Brain microvascular endothelial cell (primary cell): ENCODE measurements at places on chromosomes 1 and 21.

DNA sequence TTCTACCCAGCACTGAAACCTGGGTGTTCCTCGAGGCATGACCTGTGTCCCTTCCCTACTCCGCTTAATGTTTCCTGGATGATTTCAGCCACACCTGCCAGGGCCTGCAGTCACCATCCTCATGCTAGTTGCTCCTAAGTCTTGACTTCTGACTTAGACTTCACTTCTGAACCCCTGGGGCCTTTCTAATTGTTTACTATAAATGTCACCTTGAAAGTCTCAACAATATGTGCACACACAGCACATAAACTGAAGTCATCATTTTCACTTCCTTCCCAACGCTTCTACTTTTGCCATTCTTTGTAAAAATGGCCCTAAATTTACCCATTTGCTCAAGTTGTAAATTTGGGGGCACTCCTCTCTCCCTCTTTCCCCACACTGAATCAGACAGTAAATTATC lies 141.1 kb downstream of the DYRK1A start:
- no peak for DNase-seq

GRCh38 chr1:234979296-234980279 lies 149.0 kb downstream of the TOMM20 start:
- no peak for DNase-seq

DNA sequence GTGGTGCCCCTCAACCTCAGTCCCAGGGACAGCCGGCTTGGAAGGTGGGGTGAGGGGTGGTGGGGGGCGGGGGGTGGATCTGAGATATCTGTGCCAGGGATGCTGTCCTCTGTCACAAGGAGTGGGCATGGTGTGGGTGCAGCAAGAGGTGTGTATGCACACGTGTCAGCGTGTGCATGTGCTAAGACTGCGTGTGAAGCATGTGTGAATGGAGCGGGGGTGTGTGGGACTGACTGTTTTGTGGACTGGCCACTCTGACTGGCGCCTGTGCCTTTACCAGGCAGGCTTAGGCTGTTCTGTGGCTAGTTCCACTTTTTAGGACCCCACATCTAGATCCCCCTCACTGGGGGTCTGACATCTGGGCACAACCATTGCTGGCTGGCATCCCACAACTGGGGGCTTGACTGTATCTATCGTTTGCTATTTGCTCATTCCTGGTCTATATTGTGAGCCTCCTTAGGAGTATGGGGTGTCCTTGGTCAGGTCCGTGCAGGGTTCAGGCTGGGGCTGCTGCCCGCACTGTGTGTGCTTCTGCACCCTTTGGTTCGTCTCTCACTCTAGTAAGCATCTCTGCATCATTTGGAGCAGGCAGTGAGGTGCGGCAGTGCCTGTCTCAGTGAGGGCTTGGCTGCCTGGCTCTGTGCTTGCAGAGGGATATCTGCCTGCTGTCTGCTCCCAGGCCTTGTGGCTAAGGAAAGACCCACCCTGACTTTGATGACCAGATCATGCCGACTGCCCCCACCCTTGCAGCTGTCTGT lies 1.9 kb downstream of the AMPD2 start:
- no peak for DNase-seq

DNA sequence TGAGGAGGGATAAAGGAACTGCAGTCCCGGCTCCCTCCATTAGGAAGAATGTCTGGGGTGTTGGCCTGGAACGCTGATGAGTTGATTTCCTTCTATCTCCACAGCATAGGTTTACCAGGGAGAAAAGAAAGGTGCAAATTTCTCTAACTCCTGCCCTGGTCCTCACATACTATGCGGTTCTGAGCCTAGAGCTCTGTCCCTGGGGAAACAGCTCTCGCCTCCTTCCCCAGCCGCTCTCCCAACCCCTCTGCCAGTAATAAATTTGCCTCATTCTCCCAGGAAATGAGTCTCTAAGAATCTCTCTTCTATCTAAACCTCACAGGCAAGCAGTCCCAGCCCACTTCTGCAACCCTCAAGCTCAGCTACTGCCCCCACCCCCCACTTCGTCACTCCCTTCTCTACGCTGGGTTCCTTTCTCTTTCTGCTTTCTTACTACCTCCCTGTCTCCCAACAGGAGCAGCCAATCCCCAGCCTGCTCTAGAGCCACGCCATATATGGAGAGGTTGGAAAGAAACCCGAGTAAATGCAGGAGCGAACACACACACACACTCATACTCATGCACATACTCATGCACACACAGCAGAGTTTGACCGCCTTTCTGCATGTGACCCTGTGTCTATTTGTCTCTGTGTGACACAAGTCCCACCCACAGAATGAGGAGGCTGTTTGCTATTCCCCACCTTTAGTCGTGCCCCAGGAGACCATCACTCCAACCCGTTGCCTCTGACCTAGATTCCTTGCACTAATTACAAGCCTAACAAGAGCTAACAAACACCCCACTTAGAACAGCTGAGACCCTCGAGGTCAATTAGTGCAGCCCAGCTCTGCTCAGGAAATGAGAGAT lies 13.4 kb downstream of the PLEKHO1 start:
- peak; percentile 99 for DNase-seq

GRCh38 chr1:109259674-109260557 lies 10.6 kb downstream of the CELSR2 start:
- no peak for DNase-seq

DNA sequence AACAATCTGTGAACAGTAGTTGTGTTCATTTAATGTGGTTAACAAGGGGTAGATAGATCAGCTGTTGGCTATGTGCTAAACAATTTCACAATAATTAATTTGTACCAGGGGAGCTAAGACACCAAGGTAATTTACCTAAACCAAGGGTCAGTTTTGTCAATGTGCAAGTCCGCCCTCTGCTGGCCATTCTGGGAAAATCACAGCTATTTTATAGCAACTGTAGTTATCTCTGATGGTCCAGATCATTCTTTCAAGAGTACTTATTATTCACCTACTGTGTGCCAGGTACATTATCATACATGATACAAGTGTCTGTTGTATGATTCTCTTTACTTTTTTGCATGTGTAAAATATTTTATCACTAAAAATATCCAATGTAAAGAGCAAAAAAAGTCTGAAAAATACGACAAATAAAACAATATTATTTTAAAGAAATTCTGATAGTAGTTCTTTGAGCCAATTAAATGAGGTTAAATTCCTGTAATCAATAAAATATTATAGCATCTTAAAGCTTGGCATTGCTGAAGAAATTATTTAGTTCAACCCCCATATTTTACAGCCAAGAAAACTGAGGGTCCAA lies 312.3 kb upstream of the FAM78B start:
- peak; percentile 39 for DNase-seq

- DNase-seq: no peak
Observed at GRCh38 chr1:1684031-1684681, 8.4 kb downstream of the SLC35E2B start.
